ENCODE measurements at places on chromosomes 1 and 21.

GRCh38 chr1:15198684-15199083 lies 45.1 kb downstream of the TMEM51 start:
- DNase-seq, result no peak

GRCh38 chr1:157073944-157074685 lies 25.5 kb downstream of the ETV3L start:
- peak; percentile 67 for DNase-seq

DNA sequence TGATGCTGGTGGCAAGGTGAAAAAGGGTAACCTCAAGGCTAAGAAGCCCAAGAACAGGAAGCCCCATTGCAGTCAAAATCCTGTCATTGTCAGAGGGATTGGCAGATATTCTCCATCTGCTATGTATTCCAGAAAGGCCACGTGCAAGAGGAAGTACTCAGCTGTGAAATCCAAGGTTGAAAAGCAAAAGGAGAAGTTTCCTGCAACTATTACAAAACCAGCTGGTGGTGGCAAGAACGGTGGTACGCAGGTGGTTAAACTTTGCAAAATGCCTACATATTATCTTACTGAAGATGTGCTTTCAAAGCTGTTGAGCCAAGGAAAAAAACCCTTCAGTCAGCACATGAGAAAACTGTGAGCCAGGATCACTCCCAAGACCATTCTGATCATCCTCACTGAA lies 13.7 kb upstream of the VPS45 start:
- no peak for DNase-seq

GRCh38 chr1:150257624-150258585 lies at the start of gene CA14:
TSS of gene CA14 (plus strand) at chr1:150257774. CDS start at chr1:150258129, 355 bp downstream.
- DNase-seq, result peak; percentile 69

DNA sequence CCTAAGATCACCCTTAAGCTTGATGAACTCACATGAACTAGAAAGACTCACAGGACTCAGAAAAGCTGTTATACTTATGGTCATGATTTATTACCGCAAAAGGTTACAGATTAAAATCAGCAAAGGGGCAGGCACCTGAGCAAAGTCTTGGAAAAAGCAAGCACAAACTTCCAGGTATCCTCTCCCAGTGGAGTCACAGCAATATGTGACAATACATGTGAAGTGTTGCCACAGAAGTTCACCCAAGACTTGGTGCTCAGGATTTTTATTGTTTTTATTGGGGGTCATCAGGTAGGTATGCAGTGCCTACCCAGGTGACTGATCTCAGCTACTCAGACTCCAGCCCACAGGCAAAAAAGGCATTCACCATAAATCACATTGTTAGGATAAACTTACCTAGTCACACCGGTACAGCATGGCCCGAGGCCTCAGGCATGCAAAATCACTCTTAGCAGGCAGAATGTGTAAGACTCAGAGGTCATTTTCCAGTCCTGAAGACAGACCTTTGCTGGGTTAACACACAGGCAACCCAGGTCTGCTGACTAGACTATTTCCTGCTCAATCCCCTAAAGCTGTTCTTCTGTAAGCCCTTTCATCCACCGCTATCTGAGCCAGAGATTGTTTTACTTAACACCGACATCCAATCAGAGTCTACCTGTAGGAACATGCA lies 55.6 kb downstream of the SSX2IP start:
- no peak for DNase-seq

- no peak for DNase-seq
Observed at GRCh38 chr1:19909392-19909791, 14.0 kb downstream of the PLA2G2E start.

DNA sequence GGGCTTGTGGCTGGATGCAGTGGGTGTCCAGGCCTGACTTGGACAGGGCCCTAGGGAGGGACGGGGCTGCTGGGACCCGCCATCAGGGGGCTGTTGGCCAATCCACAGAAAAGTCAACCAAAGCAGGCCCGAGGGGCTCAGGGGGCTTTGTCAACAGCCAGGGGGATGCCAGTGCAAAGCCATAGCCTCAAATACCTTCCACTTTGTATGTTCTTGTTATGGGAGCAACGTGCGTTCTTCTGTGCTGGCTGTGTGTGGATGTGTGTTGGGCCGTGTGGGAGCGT lies 35.4 kb upstream of the ARF1 start:
- no peak for DNase-seq

DNA sequence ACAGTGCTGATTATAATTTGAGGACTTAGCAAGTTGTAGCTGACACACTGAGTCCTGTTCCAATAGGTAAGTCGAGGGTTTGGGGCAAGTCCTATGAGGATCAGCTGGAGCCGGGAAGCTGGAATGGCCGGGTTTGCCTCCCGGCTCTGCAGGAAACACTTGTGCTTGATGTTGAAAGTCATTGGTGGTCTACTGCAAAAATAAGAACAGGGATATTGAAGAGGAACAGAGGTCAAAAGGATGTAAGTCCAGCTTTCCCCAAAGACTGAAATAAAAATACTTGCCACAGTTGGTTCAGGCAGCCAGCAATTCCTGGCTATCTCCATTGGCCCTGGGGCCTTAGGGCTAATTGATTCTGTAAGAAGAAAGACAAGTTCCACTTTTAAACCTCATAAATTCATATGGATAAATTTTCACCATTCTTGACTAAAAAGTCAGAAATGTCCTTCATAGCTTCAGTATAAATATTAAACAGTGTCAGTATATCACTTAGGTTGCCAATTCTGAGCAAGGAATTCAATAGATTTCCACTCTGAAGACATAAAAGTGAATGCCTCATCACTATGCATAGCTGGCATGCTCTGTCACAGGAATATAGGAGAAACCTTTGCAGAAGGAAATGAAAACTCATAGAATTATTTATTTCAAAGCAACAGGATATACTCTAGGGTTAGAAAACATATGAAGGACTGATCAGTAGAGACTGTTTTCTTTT lies 165.2 kb downstream of the AK5 start:
- no peak for DNase-seq

DNA sequence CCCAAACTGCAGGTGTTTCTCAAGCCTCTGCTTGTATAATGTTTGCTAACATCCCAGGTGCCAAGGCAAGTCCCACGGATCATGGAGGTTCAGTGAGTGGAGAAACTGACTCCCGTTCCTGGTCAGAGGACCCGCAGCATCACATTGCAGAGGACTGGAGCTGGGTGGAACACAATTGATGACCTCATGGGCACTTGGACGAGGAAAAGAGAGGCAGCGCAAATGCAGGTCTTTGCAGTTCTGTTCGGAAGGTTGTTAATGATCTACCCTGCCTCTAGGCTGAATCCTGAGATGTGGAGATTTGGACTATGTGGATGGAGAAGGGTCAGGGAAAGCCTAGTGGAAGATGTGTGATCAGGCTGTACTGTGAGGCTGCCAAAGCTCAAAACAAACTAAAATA lies 192.9 kb downstream of the DUSP10 start:
- no peak for DNase-seq

DNA sequence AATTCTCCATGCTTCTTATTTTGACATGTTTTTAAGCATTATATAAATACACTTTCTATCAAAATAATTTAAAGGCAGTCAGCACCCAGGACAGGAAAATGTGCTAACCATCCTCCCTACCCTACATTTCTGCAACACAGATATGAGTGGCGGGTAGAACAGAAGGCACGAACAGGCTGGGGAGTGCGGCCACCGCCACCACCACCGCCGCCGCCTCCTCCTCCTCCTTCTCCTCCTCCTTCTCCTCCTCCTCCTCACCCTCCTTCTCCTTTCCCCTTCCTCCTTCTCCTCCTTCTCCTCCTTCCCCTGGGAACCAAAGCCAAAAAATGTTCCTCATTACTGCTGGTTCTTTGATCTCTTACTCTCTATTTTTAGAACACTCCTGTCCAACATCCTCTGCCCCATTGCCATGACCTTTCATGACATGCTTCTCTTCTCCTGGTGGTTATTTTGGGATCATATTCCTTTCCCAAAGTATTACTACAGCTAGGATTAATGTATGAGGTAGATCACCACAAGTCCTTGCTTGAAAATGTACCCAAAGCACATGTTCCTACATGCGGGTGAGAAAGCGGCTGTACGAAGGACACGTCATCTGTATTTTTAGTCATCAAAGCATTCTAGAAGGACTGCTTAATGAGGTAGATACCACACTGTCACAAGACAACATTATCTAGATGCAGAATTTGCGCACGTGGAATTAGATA lies 24.5 kb upstream of the CCN1 start:
- no peak for DNase-seq

DNA sequence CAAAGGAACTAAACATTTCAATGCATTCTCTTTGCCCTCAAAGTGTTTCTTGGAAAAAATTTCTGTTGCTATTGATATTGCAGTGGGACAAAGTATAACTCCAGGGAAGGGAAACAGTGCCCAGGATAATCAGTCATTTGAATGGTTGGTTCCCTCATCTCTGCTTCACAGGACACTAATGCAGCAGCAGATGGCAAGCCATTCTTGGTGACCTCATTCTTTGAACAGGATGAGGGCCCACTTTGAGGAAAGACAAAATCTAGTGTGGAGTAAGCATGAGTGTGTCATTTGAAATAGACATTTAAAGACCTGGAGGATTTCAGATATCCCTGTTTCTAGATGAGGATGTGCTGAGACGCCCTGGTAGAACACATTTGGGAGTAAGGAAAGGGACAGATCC lies 32.3 kb downstream of the CHRM3 start:
- no peak for DNase-seq

DNA sequence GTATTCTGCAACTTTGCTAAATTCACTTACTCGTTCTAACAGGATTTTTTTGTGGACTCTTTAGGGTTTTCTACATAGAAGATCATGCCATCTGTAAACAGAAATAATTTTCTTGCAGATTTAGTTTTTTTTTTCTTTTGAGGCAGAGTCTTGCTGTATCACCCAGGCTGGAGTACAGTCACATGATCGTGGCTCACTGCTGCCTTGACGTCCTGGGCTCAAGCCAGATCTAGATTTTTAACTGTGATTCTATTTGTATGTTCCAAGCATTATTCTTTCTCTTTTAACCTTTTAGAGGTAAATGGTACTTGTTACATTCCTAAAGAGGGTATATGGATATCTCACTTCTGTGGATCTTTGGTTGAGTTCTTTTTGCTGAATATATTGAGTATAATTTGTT lies 18.6 kb downstream of the FABP3 start:
- DNase-seq, result no peak

DNA sequence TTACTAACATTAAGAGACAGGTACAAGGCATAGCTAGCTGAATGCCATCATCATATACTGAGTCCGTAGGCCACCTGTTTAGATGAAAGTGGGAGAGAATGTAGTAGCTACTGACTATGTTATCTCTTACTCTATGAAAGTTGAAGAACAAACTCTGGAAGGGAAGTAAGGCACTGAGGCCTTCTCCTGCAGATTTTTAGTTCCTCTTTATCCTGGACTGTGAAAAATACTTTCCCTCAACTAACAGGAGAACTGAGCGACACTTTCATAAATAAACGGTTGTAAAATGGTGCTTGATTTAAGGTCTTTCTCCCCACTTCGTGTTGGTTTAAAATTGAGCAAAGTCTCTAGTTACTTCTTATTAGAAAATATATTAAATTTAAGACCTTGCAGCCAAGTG lies 101.9 kb downstream of the FNBP1L start:
- no peak for DNase-seq

DNA sequence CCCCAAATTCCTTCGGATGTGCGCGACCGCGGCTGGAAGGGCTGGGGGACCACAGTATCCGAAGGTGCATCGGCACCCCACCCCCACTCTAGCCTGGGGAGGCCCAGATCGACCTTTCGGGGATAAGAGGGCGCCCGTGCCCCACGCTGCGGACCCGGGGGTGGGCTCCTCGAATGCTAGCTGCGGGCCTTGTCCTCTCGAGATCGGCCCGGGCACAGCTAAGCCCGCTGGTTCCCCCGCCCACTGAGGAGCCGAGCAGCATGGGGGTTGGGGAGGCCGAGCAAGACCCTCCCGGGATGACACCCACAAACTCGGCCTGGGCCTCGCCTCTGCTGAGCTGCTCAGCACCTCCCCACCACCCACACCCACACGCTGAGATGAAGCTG lies 653 bp upstream of the IFFO2 start:
- DNase-seq, result peak; percentile 58

GRCh38 chr1:234706199-234706598 lies 96.2 kb upstream of the IRF2BP2 start:
- DNase-seq, result no peak

GRCh38 chr1:66253330-66253921 lies 280.5 kb upstream of the SGIP1 start:
- DNase-seq, result no peak

GRCh38 chr1:19689085-19689757 lies 24.5 kb downstream of the HTR6 start:
- DNase-seq, result no peak

DNA sequence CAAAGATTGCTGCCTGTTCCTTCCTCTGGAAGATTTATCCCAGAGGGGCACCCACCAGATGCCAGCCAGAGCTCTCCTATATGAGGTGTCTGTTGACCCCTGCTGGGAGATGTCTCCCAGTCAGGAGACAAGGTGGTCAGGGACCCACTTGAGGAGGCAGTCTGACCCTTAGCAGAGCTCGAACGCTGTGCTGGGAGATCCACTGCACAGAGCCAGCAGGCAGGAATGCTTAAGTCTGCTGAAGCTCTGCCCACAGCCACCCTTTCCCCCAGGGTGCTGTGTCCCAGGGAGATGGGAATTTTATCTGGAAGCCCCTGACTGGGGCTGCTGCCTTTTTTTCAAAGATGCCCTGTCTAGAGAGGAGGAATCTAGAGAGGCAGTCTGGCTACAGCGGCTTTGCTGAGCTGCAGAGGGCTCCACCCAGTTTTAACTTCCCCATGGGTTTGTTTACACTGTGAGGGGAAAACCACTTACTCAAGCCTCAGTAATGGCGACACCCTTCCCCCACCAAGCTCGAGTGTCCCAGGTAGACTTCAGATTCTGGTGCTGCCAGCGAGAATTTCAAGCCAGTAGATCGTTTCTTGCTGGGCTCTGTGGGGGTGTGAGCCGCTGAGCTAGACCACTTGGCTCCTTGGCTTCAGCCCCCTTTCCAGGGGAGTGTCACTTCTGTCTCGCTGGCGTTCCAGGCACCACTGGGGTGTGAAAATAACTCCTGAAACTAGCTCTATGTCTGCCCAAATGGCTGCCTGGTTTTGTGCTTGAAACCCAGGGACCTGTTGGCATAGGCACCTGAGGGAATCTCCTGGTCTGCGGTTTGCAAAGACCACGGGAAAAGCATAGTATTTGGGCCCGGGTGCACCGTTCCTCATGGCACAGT lies 51.1 kb upstream of the PDC start:
- no peak for DNase-seq

GRCh38 chr1:53946252-53947171 lies at the start of gene LRRC42:
TSS of gene LRRC42 (plus strand) at chr1:53946350. CDS start at chr1:53952000, 5,650 bp downstream.
- DNase-seq, result no peak

DNA sequence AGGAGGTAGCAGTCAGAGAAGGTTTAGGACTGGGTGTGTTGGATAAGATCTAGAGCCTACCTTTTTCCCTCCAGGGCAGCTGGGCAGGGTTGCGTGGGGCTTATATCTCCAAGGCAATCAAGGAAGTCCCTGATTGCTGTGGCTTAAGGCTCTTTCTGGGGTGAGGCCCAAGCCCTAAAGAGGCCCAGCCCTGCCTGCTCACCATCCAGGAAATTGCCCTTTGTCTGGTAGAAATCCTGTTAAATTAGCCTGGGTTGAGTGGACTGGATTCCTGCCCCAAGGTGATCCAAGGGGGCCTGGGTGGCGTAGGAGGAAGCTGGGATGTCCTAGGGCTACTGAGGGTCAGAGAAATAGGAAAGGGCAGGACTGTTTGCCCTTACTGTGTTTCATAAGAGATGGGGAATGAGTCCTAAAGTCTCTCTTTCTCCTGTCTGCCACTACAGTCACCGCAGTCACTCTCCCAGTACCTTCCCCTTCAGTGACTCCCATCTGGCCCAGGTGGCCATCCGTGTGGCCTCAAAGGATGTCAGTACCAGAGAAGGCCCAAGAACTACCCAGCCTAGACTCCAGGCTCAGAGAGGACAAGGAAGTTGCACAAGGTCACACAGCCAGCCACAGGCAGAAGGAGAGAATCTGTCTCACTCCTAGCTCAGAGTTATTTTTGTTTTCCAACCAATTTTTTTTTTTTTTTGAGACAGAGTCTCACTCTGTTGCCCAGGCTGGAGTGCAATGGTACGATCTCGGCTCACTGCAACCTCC lies 25.8 kb downstream of the MFSD2A start:
- no peak for DNase-seq
